ENCODE measurements at places on chromosomes 12 and 14. TPM values are rescaled to one million over a fixed set of nuclear protein-coding genes. Genes with fewer than 3 reads are reported as not detected.

The KRT7 gene
- total RNA-seq = not detected

The LMNTD1 gene
- total RNA-seq = not detected

The CNPY2 gene
- total RNA-seq = 47.6 TPM

The C1S gene
- total RNA-seq = 5.7 TPM

The CLEC7A gene
- total RNA-seq = 0.76 TPM

The DEPDC4 gene
- total RNA-seq = not detected

The CPNE8 gene
- total RNA-seq = 10.3 TPM

The MYF6 gene
- total RNA-seq = not detected

Measured in CD4-positive, CD25-positive, alpha-beta regulatory T cell (primary cell).